NB4 (cell line): ENCODE measurements at places on chromosomes 7 and 10.

GRCh38 chr7:157900556-157900955 is 563.8 kb downstream of the DNAJB6 start:
- no peak for DNase-seq

DNA sequence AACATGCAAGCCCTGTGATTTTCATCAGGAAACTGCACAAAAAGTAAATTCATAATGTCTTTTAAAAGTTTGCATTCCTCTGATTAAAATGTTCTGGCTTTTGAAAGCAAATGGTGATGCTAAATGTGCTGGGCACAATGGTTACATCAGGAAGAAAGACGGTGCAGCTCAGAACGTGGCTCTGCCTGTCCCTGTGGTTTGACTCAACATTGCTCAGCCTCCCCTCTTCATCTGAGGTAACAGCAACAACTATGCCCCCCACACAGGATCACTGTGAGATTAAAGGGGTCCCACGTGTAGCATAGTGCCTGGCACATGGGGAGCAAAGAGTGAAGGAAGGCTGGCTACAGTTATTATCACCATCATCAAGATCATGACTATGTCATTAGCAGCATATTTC is 44.0 kb downstream of the PARD3 start:
- DNase-seq, result no peak

DNA sequence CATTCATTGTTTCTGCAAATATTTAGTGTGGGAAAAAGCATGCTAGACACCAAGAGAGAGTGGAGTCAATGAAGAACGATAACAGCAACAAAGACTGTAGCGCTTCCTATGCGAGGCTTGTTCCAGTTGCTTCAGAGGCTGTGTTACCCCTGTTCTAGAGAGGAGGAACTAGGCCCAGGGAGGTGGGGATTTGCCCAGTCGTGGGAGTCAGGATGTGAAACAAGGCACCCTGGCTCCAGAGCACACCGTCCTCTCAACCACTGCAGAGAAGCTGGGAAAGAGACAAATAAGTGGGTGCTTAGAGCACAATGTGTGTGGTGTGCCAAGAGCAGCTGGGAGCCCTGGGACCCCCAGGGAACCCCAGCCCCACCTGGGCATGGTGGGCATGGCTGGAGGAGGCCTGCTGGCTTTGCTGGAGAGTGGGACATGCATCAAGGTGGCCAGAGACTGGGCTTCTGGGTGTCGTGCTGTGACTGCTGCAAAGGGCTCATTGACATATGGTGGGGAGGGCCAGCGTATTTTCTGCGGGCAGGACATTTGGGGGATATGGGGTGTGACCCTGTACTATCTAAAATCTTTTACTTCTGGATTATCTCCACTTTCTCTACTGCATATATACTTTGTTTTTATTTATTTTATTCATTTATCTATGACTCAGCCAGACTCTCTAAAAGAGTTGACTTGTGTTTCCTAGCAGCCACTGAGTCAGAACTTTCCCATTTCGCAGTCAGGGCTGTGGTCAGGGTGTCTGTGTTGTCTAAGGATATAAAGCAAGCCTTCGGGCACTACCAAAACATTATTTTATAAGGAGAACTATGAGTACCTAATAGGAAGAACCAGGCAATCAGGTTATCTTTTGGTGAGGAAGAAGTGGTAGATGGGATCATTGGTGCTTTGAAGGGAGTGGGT is 95.4 kb downstream of the TCF7L2 start:
- no peak for DNase-seq

DNA sequence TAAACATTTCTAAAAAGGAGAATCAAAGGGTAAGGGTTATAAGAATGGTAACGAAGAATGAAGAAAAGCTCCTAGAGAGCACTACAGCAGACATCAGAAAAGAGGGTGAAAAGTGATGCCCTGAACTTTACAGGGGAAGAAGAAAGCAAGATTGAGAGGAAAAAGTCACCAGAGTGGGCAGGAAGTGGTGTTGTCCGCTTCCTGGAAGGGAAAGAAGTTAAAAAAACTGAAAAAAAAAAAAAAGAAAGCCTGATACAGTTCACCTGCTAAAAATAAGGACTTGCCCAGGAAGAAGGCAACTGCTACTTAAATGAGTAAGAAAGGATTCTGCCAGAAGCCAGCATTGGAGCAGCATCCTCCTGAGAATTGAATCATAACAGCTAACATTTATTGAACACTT is 330.1 kb upstream of the PHF14 start:
- DNase-seq, result no peak

DNA sequence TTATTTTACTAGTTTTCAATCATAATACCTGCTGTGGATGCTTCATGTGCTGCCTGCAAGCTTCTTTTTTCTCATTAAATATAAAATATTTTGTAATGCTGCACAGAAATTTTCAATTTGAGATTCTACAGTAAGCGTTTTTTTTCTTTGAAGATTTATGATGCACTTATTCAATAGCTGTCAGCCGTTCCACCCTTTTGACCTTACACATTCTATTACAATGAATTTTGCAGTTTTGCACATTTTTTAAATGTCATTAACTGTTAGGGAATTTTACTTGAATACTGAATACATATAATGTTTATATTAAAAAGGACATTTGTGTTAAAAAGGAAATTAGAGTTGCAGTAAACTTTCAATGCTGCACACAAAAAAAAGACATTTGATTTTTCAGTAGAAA is 103.0 kb downstream of the PTEN start:
- DNase-seq, result no peak

DNA sequence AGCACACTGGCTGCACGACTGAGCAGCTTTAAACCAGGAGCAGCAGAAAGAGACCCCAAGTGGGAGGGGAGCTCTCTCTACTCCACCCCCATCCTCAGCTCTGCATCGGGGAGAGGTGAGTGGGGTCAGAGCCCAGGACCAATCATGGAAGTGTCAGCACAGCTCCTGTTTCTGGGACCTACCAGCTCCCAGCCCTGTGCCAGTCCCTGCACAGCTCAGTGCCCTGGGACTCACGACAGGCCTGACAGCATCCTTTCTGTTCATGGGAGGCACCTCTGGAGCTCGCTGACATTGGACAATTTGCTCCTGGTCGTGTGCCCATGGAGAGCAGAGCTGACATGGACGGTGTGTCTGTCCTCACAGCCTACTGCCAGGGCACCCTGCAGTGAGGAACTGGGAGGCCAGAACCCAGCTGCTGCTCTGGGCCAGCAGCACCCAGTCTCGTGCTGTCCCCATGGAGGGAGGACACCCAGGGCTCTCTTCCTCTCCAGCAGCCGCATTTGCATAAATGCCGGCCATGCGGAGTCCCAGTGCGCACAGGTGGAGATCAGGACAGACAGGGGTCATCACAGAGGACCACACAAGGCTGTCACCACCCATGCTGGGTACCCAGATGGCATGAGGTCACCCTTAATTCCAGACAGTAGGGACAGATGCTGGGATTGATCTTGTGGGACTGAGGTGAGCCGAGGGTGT is 45.9 kb upstream of the MSMB start:
- peak; percentile 30 for DNase-seq

- peak; percentile 12 for DNase-seq
These were observed 170.9 kb downstream of the CDK14 start for GRCh38 chr7:90766814-90767564.
